ENCODE measurements at places on chromosomes 4 and X.

GRCh38 chrX:45758319-45758718, 557.6 kb upstream of the DIPK2B start:
- DNase-seq, result no peak

GRCh38 chr4:88002786-88003185, 4.6 kb upstream of the PKD2 start:
- no peak for DNase-seq

GRCh38 chr4:10180927-10181744, 64.5 kb upstream of the WDR1 start:
- no peak for DNase-seq

GRCh38 chrX:154751669-154752271, 893 bp upstream of the GAB3 start:
- DNase-seq, result no peak

- DNase-seq, result no peak
Measured at GRCh38 chr4:11487139-11487538, 58.4 kb upstream of the HS3ST1 start.

DNA sequence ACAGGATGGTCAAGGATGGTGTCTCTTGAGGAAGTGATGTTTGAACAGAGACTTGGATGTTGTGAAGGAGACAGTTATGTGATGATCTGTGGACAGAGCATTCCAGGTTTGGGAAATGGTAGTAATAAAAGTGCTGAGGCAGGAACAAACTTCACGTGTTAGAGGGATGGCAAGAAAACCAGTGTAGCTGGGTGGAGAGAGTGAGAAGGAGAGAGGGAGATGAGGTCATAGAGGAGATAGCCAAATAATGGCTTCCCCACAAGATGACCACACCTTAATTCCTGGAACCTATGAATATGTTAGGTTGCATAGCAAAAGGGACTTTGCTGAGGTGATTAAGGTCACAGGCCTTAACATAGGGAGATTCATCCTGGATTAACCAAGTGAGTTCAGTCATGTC, 75.6 kb upstream of the GPR50 start:
- DNase-seq, result no peak

- DNase-seq, result no peak
Measured at GRCh38 chr4:7910952-7911578, 28.6 kb downstream of the AFAP1 start.

- no peak for DNase-seq
Measured at GRCh38 chrX:45843518-45843917, 642.8 kb upstream of the DIPK2B start.

Data from left renal cortex interstitium (tissue), 4 donors.